Activated T-helper 1 cell treated with anti-CD3 and anti-CD28 coated beads, Interleukin-12 subunit alpha, Interleukin-12 subunit beta, Interleukin-2, Interleukin-4 antibody, amounts not matched to agents 30 ng/mL and 10 ng/mL and 1 ng/mL, durations not matched to agents 14 hours and 24 hours and 36 hours (primary cell): ENCODE measurements at places on chromosomes 6 and 20. TPM values are rescaled to one million over a fixed set of nuclear protein-coding genes. Genes with fewer than 3 reads are reported as not detected.

- no peaks in the 10 kb centered on the region for H3K36me3 ChIP-seq
- no peak overlapping the region for H3K4me3 ChIP-seq
- H3K27ac ChIP-seq = no peak overlapping the region
- H3K27me3 ChIP-seq = no peaks in the 10 kb centered on the region
- H3K4me1 ChIP-seq = no peaks in the 10 kb centered on the region
- DNase-seq = no peak
Observed at GRCh38 chr20:60482221-60483008, 524.2 kb downstream of the CDH26 start.

Gene IGF2R
- 118 and 126 TPM in 2 replicates for total RNA-seq

Gene FOXA2
- total RNA-seq = not detected in 2 replicates

GRCh38 chr6:110622912-110623578 is 146.6 kb upstream of the SLC22A16 start:
- no peak overlapping the region for H3K27ac ChIP-seq
- DNase-seq = no peak
- no peaks in the 10 kb centered on the region for H3K27me3 ChIP-seq
- peaks cover 12% of the 10 kb centered on the region for H3K4me1 ChIP-seq
- peaks cover 30% of the 10 kb centered on the region for H3K36me3 ChIP-seq

Gene OARD1
- 26.8 and 30.4 TPM in 2 replicates for total RNA-seq

- H3K36me3 ChIP-seq = no peaks in the 10 kb centered on the region
- H3K4me3 ChIP-seq = no peak overlapping the region
Observed at GRCh38 chr6:153325661-153326060, 194.6 kb upstream of the RGS17 start.

GRCh38 chr6:142356201-142356883 is 54.5 kb downstream of the ADGRG6 start:
- H3K4me3 ChIP-seq = no peak overlapping the region
- H3K27me3 ChIP-seq = no peaks in the 10 kb centered on the region
- no peak for DNase-seq
- no peaks in the 10 kb centered on the region for H3K36me3 ChIP-seq

Gene LAMA4
- not detected in 2 replicates for total RNA-seq

GRCh38 chr20:63475209-63475608 is 2.8 kb upstream of the KCNQ2 start:
- no peak overlapping the region for H3K27ac ChIP-seq
- peaks cover 32% of the 10 kb centered on the region for H3K27me3 ChIP-seq

Gene TJAP1
- total RNA-seq = 43.4 and 48.2 TPM in 2 replicates

Gene LATS1
- total RNA-seq = 33.1 and 34.0 TPM in 2 replicates

Gene MED23
- 34.0 and 36.3 TPM in 2 replicates for total RNA-seq

Gene LST1
- total RNA-seq = 63.0 and 66.6 TPM in 2 replicates

Gene OR2B3
- total RNA-seq = not detected in 2 replicates

GRCh38 chr20:13322198-13322597 is 101.1 kb downstream of the ISM1 start:
- H3K36me3 ChIP-seq = no peaks in the 10 kb centered on the region
- no peak overlapping the region for H3K4me3 ChIP-seq
- no peak overlapping the region for H3K27ac ChIP-seq
- H3K4me1 ChIP-seq = peaks cover 13% of the 10 kb centered on the region
- H3K27me3 ChIP-seq = peaks cover 7% of the 10 kb centered on the region

DNA sequence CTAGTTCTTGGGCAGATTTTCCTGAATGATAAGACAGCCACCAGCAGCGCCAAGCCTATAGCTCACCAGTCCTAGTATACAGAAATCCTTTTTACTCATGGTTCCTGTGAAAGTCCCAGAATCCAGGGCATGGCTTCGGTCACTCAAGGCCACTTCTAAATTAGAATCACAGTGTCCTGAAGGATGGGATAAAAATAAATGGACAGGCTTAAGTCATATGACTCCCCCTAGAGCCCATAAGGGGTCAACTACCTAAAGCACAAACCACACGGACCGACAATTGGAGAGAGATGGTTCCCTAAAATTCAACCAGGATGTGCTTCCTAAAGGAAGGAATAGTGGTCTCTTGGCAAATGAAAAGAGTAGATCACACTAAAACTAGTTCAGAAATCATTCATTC is 404.1 kb upstream of the PLCB4 start:
- DNase-seq = no peak
- H3K4me3 ChIP-seq = no peak overlapping the region
- no peaks in the 10 kb centered on the region for H3K36me3 ChIP-seq

DNA sequence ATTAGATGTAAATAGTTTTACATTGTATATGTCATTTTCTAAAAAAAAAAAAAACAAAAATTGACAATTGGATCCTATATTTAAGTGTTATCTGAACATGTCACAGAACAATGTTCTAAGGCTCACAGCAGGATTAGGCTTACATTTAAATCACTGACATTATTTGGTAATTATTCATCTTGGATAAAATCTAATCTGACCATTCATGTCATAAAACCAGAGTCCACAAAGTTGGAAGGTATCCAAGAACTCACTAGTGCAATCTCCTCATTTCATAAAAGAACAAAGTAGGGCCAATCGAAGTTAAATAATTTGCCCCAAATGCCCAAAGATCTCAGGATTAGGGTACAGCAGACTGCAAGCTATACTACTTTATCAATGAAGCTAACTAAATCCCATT is 73.0 kb downstream of the PDSS2 start:
- H3K4me3 ChIP-seq = no peak overlapping the region
- peaks cover 2% of the 10 kb centered on the region for H3K36me3 ChIP-seq
- H3K27me3 ChIP-seq = no peaks in the 10 kb centered on the region
- H3K4me1 ChIP-seq = no peaks in the 10 kb centered on the region

- peak overlapping the region; percentile 18 for H3K27ac ChIP-seq
- peaks cover 3% of the 10 kb centered on the region for H3K27me3 ChIP-seq
- H3K4me1 ChIP-seq = peaks cover 54% of the 10 kb centered on the region
Observed at GRCh38 chr20:56443654-56444540, 24.5 kb upstream of the RTF2 start.

DNA sequence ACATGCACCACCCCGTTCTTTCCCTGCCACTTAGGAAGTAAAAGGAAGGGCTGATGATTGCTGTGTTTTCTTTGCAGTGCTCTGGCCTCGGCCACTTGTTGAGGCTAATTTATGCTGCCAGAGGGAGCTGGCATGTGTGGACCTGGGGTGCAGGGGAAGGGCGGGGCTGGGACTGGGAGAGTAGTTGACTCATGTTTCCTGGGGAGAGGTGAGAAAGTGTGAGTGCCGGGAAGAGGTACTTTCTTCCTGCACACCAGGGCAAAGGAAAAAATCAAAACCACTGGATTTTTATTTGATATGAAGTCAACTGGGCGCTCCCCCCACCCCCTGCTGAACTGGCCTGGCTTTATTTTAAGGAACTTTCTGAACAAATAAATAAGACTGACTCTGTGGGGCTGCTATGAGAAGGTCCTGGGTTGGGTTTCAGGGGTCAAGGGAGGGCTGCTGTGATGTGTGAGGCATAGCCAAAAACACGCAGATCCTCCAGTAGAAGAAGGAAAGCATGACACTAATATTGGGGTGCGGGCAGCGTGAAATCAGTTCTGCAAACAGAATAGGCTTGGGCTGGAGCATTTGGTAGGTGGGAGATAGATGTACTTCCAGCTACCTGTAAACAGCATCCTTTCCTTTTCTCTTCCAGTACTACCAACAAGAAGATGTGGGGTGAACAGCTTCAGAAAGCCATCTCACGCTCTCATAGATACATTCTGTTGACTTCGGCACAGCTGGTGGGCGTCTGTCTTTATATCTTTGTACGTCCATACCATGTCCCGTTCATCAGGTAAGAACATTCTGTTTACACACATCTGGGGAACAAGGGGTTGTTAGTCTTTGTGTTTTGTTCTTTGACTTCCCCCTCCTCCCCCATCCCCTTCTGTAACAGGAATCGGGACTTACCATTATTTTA is 87.5 kb downstream of the SYNJ2 start:
- no peak for DNase-seq
- peaks cover 51% of the 10 kb centered on the region for H3K36me3 ChIP-seq
- no peaks in the 10 kb centered on the region for H3K27me3 ChIP-seq
- peak overlapping the region; percentile 22 for H3K4me3 ChIP-seq

- no peak overlapping the region for H3K27ac ChIP-seq
- H3K36me3 ChIP-seq = peaks cover 46% of the 10 kb centered on the region
- H3K4me3 ChIP-seq = no peak overlapping the region
- DNase-seq = no peak
- peaks cover 55% of the 10 kb centered on the region for H3K4me1 ChIP-seq
Observed at GRCh38 chr6:12111363-12111670, 99.2 kb downstream of the HIVEP1 start.

Gene MAP1LC3A
- 6.1 and 7.3 TPM in 2 replicates for total RNA-seq

Gene KCNQ5
- total RNA-seq = 11.2 and 12.6 TPM in 2 replicates

DNA sequence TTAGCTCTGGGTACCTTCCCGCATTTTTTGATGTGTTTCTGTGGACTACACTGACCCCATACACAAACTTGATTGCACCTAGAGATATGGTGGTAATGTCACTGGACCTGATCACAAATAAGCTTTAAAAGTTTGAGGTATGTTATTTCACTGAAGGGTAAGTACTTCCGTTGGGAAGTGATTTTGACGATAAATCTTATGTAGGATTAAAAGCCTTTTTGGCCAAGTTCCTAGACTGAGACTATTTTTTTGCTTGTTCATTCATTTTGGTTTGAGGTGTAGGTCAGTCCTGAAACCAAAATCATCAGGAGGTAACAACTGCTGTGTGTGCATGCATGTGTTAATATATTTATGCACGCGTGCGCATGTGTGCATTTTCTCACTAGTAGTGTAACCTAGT is 336.3 kb downstream of the TFAP2A start:
- no peak for DNase-seq
- no peak overlapping the region for H3K27ac ChIP-seq
- H3K4me1 ChIP-seq = no peaks in the 10 kb centered on the region
- H3K36me3 ChIP-seq = no peaks in the 10 kb centered on the region
- no peak overlapping the region for H3K4me3 ChIP-seq

DNA sequence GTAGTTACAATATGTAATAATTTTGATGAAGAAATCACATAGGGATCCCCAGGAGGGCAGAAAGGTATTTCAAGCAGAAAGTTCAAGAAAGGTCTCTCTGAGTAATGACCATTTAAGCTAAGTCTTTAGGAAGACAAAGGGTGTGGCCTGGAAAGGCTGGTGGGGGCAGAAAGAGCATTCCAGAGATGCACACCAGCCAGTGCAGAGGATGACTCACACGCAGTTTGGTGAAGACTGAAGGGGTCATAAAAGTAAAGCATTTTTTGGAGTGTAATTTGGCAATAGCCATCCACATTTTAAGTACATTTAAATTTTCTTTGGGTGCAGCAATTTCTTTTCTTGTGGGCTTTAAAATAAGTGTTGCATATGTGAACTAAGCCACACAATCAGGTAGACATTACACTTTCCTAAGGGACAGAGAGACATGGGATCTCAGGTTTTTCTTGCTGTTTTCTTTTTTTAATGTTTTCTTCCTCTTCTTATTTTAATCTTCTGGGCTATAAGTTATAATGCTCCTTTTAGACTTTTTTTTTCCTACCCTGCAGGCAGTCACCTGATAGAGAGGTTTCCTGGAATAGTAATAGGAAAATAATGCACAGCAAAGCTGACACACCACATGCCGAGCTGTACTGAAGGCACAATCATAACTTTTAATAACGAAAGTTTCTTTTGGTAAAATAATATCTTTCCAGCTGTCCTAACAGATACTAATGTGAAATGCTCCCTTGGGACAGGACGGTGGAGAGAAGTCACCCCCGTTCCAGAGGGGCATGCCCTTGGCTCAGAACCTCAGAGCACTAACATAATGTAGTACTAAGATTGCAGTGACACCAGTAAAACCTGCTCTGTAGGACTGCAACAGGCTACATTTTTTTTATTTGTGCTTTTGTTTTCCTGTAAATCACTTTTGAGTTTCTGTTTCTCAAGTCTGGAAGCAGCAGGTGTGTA is 49.6 kb upstream of the PTPRK start:
- H3K4me1 ChIP-seq = no peaks in the 10 kb centered on the region
- no peaks in the 10 kb centered on the region for H3K27me3 ChIP-seq
- no peak overlapping the region for H3K27ac ChIP-seq
- H3K36me3 ChIP-seq = no peaks in the 10 kb centered on the region

DNA sequence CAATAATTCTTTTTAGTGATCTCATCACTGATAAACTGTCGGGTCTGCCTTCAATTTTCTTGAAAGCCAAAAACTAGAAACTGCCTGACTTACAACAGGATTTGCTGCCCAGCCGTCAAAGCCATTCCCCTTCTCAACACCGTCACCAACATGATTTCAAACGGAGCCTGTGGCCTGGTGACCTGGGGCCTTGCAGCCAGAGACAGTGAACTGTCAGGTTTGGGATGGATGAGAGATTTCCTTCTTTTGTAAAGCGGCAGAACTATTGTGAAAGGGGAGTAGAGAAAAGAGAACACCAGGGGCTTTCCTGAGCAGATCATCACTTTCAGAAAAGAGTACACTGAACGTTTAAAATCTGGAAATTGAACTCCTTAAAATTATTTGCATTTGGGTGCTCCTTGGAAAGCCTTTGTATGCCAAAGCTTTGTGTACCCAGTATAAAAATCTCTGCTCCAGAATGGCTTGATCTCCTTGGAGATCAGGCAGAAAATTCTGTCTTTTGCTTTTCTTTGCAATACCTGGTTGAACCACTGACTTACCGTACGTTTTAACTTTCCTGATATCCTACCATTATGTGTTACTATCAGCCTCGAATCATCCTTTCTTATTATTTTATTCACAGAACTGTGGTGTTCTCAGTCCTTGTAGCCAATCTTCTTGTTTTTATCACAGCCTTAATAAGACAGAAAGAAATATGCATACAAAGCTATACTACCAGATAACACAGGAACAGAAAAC is 125.2 kb downstream of the PACRG start:
- no peak overlapping the region for H3K27ac ChIP-seq
- H3K27me3 ChIP-seq = no peaks in the 10 kb centered on the region
- no peaks in the 10 kb centered on the region for H3K36me3 ChIP-seq

Gene RPL10A
- 1,580 and 1,584 TPM in 2 replicates for total RNA-seq

GRCh38 chr20:50085481-50086365 is 27.2 kb downstream of the UBE2V1 start:
- H3K36me3 ChIP-seq = peaks cover 29% of the 10 kb centered on the region
- no peaks in the 10 kb centered on the region for H3K27me3 ChIP-seq
- peak overlapping the region; percentile 56 for H3K27ac ChIP-seq
- DNase-seq = peak; percentile 25

Gene ZC2HC1B
- 0.24 TPM in 1 of 2 replicates, not detected in the other for total RNA-seq
